Colonic mucosa (tissue), 4 donors: ENCODE measurements at places on chromosomes 3 and 15.

DNA sequence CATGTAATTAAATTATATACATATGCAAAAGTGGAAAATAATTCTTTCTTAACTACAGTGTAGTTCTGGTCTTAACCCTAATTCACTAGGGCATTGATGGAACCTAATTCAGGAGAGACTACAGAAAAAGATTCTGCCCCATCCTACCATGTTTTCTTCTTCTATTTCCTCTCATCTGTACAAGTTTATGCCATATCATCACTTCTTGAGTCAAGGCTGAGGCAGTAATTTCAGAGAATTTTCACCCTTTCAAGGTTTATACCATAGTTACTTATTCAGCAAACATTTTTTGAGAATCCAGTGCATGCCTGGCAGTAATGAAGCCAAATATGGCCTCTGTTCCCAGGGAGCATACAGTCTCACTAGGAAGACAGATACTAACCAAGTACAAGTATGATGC, 33.4 kb downstream of the SHOX2 start:
- DNase-seq = no peak

DNA sequence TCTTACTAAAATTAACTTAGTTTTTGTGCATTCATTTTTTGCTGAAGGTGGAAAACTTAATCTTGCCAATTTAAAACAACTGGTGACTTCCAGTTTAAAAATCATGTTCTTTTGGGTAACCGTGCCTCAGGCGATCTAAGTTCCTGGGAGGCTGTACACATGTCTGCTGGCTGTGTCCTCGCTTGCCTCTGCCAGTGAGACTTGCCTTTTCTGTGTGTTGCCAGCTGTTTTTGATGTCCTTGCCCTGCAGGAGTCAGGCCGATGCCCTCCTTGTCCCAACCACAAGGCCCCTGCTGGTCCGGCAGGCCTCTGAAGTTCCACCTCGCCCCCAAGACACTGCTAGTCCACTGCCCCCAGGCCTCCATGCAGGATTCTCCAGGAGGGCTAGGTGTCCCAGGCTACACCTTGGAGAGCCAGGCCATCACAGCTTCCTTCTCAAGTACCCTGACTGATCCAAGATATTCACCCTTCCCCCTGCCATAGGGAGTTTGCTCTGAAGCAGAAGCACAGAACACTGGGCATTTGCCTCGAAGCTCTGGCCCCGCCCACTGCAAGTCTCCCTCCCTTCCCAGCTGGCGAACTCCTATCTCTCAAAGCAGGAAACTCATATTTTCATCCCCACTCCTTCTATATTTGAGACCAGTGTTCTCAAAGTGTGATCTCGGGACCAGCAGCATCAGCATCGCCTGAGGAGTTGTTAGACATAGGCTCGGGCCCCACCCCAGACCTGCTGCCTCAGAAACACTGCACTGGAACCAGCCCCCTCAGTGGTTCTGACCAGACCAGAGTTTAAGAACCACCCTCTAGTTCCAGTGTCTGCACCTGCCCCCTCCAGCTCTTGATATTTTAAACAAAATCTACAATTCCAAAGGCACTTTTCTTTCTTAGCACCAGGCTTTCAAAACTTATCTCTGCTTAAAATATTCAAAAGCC, 185.8 kb upstream of the UBE2E1 start:
- peak; percentile 26 for DNase-seq

DNA sequence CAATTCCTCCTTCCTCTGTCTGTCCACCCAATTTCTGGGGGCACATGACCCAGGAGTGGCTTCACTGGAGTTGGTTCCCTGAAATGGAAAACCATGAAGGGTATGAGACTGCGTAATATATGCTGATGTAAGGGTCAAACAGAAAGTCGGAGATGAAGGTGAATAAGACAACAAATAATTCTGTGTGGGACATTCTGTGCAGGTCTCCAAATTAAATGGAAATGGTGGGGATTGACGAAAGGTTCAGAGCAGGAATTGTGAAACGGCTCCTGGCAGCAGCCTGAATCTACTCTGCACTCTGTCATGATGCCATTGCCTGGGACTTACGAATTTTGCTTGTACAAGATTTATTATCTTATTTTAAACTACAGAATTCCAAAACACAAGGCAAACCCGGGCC, 174.8 kb upstream of the RORA start:
- no peak for DNase-seq

DNA sequence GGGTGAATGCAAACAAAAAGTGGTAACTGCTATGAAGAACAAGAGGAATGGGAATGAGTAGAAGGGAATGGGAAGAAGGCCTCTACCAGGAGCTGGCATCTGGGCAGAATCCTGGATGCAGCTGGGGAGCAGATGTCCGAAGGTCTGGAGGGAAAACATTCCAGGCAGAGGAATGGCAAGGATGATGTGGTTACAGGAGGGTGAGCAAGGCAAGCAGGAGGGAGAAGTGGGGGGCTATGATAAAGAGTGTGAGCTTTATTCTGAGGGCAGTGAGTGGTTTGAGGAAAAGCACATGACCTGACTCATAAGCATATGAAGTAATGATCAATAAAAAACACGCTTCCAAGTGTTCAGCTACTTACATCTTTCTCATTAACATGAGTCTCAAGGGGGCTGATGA, 17.1 kb downstream of the SKIC8 start:
- no peak for DNase-seq

DNA sequence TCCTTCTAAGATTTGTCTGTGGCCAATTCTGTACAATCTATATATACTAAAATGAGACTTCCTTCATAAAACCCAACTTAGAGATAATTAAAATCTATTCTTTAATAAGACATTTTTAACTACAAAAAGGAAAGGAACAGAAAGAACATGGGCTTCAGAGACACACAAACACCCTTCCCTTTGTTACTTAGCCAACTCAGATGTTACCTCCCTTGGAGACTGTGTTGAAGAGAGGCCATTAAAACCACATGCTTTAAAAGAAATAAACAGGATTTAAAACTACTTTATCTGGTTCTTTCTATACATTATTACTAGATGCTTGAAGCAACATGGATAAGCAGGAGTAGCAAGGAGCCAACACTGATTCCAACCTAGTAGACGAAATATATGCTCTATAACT, 42.0 kb downstream of the LRRFIP2 start:
- DNase-seq = no peak

GRCh38 chr15:39267685-39268084, 313.2 kb upstream of the THBS1 start:
- DNase-seq = no peak

GRCh38 chr3:101149251-101149650, 156.0 kb upstream of the ABI3BP start:
- DNase-seq = no peak

DNA sequence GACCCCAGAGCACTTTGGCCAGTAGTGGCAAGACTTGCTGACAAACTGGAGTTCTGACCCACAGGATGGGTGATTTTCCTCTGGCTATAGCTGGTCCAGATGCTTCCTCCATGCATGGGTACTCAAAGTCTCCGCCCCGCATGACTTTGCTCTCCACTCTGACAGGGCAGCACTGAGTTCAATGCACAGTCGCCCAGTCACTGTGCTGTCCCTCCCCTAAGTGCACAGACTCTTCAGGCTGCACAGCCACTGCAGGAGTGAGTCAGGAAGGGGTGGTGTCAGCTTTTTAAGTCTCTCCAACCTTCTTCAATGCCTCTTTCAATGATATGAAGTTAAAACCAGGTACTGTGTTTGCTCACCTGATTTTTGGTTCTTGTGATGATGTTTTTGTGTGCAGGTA, 17.8 kb downstream of the TEX9 start:
- no peak for DNase-seq
